Stimulated activated CD4-positive, alpha-beta T cell treated with anti-CD3 and anti-CD28 coated beads, Interleukin-4, amount 100 ng/mL, for 24 hours (primary cell): ENCODE measurements at places on chromosomes 3 and 15.
A peak's percentile ranks its signal among the peaks of the same experiment; 100 is the strongest.

- DNase-seq = no peak
Observed at GRCh38 chr3:111590143-111590491, 5.0 kb downstream of the ZBED2 start.

GRCh38 chr15:101537483-101538080 lies 48.1 kb upstream of the PCSK6 start:
- DNase-seq = no peak

- no peak for DNase-seq
Observed at GRCh38 chr3:177646749-177647148, 449.5 kb upstream of the TBL1XR1 start.

DNA sequence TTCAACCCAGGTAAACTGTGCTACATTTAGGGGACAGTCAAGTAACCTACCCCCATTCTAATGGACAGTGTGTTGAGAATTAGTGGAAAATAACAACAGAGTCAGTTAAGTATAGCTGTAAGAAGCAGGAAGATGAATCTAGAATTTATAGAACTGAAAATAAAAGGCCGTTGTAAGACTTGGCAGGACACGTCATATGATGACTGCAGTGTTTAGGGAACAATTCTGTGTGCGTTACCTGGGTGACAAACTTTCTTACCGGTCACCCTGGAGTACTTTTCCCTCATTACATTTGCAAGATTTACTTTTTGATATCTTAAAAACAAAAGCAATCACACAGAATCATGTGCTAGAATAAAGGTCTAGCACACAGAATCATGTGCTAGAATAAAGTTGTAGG lies 536.3 kb upstream of the ZNF717 start:
- DNase-seq = no peak

GRCh38 chr15:53589520-53590057 lies 169.9 kb downstream of the WDR72 start:
- DNase-seq = no peak

DNA sequence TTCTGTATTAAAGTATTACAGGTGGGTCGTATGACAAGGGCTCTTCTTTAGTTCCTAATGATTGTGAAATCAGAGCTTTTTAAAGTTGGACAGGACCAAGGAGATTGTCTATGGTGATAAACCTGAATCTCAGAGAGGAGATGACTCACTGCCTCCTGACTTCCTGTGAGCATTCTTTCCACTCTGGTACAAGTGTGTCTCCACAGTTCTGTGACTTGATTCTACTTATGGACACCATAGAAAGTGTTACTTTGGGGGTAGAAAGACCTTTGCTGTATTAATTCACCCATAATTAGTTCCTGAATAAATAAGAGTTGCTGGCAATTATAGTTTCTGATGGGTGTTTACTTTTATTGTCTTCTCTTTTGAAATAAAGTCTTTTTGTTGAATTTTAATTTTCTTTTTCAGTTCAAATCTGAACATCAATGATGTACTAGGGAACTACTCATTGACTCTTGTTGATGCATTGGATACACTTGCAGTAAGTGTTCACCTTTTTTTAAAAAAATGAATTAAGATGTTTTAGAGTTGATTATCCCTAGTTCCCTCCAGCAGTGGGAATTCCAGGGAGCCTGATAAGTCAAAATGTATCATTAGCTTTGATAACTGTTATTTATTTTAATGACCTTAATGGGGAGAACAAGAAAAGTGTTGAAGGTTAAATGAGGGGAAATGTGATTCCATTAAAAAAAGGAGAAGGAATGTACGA lies 7.4 kb downstream of the EDEM1 start:
- DNase-seq = peak; percentile 59

DNA sequence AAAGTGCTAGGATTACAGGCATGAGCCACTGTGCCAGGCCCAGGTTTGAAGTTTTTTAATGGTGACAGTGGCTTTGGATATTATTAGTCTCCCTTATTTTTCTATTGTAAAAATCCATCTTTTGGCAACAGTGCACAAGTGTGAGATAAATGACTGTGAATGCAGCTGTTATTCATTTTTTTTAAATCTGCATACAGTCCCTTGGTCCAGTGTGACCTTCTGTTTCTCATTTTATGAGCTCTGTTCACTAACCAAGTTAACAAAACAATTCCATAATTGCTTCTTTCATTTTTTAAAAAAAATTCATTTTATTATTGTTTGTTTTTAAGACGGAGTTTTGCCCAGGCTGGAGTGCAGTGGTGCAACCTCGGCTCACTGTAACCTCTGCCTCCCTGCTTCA lies 381.8 kb downstream of the NAALADL2 start:
- DNase-seq = no peak

DNA sequence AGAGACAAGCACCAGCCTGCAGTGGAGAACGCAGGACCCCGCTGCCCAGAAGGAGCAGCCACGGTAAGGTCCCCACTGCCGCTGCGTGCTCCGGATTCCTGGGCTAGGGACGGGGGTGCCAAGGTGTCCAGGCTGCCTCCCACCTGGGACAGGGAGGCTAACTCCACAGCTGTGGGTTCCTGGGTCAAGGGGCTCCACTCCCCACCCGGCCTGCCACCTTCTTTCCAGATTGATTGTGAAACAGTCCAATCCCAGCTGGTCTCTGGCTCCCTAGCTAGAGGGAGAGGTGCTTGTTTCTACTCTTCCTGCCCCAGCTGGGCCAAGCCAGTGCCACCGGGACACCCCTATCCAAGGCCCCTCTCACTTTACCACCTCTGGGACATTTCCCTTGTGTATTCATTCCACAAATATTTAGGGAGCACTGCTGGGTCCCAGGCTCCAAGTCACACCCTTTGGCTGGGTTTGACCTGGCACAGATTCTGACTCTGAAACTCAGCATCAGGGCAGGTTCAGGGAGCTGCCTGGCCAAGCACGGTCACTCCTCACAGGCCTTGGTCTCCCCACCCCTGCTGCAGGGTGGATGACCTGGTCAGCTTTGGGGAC lies 1.9 kb downstream of the PAK6 start:
- DNase-seq = no peak

DNA sequence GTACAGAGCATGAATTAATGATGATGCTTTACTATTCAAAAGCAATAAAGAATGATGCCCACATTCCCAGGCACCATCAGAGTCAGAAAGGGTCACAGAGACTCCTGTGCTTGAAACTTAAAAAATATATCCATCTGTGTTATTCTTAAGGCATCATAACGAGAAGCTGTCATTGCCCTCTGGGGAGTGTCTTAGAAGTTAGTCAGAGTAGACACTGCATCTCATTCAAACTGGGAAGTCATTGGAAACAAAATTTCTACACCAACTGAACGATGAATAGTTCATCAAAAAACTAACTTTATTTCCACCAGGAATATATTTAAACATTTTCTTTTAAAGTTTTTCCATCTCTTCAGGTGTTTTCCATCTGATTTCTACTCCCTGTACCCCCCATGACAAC lies 122.9 kb downstream of the RFTN1 start:
- DNase-seq = no peak

GRCh38 chr3:117656391-117656790 lies 946.8 kb downstream of the TUSC7 start:
- DNase-seq = no peak

DNA sequence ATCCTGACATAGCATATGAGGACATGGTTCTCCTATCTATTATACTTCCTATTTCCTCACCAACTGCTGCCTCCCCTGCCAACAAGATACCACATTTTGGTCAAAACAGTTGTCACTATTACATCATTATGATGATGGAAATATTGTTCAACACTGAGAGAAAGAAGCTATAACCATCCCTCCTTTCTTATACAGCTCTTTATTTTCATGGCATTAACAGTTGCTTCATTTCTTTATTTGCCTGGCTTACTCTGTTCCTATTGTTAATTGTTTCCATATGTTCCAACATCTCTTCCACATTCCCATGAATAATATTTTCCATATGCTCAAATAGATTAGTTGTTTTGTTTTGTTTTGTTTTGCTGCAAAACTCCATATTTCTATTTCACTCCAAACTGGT lies 40.8 kb upstream of the FILIP1L start:
- no peak for DNase-seq

- DNase-seq = no peak
Observed at GRCh38 chr3:187073581-187074098, 65.7 kb downstream of the RPL39L start.

GRCh38 chr3:114234745-114235144 lies 2.6 kb downstream of the ZNF80 start:
- no peak for DNase-seq

- no peak for DNase-seq
Observed at GRCh38 chr3:98541695-98542094, 9.9 kb downstream of the GPR15 start.

DNA sequence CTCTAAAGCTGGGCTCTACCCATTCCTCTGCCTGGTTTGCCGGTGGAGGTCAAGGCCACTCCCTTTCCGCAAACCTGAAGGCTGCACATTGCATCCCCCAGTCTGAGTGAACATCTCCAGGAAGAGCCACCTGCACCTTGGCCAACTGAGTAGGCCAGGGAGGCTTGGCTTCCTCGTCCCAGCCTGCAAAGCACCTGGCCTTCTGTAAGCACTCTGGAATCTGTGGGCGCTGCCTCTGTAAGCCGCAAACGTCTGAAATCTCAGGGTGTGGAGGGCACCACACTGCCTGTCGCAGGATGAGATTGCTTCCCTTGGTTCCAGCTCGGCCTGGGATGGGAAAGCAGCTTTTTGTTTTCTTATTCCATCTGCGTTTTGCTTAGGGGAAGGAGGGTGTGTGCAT lies 81.3 kb downstream of the SEC22A start:
- DNase-seq = no peak

DNA sequence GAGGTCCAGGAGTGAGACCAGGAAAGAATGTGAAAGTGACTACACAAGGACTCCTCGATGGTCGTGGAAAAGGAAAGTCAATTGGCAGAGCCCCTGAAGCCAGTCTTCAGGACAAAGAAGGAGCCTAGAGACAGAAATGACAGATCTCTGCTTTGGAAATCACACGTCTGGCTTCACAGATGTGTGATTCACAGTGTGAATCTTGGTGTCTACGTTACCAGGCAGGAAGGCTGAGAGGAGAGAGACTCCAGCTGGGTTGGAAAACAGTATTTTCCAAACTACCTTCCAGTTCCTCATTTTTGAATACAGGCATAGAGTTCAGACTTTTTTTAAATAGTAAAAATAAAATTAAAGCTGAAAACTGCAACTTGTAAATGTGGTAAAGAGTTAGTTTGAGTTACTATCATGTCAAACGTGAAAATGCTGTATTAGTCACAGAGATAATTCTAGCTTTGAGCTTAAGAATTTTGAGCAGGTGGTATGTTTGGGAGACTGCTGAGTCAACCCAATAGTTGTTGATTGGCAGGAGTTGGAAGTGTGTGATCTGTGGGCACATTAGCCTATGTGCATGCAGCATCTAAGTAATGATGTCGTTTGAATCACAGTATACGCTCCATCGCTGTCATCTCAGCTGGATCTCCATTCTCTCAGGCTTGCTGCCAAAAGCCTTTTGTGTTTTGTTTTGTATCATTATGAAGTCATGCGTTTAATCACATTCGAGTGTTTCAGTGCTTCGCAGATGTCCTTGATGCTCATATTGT lies 6.0 kb downstream of the CCR2 start:
- peak; percentile 33 for DNase-seq

DNA sequence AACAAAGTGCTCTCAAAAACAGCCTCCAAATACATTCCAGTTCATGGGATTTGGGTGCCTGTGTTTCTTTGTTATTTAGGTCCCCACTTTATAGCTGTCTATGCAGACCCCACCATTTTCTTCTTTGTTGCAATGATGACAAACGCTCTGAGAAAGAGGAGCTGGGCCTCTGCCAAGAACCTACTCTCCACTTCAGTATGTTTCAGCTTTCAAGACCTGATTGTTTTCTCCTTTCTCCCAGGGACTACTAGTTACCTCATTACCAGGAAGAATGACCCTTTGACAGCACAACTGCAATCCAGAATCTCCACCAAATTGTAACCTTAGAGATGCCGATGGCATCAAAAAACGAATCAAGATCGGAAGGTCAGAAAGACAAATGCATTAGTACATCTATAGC lies 236.8 kb downstream of the MEIS2 start:
- DNase-seq = no peak

GRCh38 chr3:77605308-77605707 lies 565.4 kb downstream of the ROBO2 start:
- no peak for DNase-seq

GRCh38 chr15:76114561-76114960 lies 54.8 kb downstream of the TMEM266 start:
- no peak for DNase-seq

GRCh38 chr3:159005137-159005536 lies 203.3 kb downstream of the MFSD1 start:
- no peak for DNase-seq

GRCh38 chr3:143307613-143308183 lies 188.1 kb downstream of the CHST2 start:
- no peak for DNase-seq

DNA sequence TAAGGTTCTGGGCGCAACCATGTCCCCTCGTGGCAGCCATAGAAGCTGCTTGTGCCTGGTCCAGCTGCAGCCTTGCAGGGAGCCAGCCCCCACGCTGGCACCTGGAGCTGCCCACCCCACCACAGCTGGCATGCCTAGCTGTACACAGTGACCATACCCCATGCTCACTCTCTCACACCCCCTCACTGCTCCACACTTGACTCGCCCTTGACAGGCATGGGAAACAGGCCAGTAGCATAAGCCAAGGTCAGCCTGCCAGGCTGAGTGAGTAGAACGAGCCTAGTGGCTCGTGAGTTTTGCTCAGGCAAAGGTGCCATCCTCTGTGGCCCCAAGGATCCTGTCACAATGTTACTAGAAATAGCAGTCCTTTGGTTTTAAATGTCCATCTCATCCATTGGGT lies 52.7 kb upstream of the CADM2 start:
- DNase-seq = no peak

- DNase-seq = no peak
Observed at GRCh38 chr15:47186075-47186474, 531.2 kb upstream of the SEMA6D start.

DNA sequence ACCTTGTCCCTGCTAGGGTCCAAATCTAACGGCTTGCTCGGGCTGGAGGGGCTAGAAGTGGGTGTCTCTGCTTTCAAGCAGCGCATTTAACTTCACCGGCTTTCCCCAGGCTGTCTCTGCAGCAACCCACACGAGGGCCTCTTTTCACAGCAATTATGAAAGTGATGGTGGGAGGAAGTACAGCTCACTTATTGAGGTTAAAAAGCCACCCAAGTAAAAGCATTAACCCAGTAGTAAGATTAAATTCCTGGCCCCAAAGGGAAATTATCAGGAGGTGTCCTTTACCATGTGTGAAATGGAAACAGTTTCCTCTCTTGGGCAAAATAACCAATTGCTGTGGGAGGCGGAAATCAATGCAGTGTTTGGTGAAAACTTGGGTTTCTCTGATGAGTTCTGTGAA lies 41.1 kb downstream of the NGRN start:
- peak; percentile 58 for DNase-seq

DNA sequence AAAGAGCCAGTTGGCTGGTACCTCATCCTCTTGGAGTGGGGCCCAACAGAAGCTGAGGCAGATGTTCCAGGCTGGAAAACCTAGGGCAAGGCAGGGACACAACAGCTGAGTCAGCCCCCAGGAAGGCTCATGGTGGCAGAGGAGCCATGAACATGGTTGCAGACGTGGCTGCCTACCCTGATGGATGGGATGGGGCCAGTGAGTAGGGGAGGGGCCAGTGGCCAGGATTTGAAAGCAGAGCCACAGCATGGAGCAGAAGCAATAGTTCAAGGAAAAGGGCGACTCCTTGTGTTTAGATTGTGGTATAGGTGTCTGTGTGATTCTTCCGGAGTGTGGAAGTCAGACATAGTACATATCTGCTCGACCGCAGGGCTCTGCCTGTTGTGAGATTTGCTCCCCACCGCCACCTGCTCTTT lies 24.2 kb downstream of the PXYLP1 start:
- peak; percentile 43 for DNase-seq
